ENCODE measurements at places on chromosomes 1 and 21.
A peak's percentile ranks its signal among the peaks of the same experiment; 100 is the strongest.

DNA sequence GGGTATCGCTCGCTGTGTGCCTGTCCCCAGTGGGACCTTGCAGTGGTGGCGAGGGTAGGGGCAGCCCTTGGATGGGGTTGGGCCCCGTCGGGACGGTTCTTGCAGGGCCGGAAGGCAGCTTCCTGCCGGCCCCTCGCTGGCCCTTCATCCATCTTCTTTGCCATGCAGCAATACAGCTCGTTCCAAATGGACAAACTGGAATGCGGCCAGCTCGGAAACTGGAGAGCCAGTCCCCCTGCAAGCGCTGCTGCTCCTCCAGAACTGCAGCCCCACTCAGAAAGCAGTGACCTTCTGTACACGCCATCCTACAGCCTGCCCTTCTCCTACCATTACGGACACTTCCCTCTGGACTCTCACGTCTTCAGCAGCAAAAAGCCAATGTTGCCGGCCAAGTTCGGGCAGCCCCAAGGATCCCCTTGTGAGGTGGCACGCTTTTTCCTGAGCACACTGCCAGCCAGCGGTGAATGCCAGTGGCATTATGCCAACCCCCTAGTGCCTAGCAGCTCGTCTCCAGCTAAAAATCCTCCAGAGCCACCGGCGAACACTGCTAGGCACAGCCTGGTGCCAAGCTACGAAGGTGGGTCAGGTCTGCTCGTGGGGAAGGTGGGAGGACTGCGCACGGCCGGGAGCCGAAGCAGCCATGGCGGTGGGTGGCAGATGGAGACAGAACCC lies 45.8 kb downstream of the SIM2 start:
- DNase-seq, result no peak

DNA sequence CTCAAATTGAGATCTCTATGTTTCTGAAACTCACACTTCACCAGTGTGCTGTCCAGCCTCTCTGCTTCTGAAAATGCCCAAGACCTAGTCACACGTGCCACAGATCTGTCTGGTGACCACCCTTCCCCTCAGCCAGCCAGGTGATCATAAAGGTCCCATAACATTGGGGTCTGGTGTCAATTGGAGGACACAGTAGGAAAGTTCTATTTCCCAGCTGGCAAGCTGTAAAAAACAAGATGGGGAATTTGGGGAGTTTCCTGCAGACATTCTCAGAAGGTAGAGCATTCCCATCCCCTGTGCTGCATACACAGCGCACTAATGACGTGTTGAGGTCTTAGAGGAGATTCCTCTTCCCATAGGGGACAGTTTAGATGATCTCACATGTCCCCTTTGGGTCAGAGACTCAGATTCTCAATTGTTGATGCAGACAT lies 50.1 kb downstream of the RPS6KA1 start:
- DNase-seq, result no peak

DNA sequence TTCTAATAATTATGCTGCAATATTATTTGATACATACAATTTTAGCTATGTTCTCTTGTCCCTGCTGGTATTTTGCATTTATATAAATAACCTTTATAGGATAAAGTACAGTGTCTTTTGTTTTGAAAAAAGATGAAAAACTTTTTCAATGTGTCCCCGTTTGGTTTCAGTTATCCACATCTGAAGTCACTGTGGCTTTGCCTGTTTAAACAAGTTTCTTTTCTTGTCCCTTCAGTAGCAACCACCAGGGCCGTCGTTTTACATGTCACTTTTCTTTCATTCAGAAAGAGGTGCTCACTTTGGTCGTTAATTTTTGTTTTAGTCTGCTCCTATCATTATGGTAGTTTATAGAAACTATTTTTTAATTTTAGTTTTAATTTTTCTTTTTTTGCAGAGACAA lies 41.4 kb downstream of the RABGAP1L start:
- DNase-seq, result no peak

GRCh38 chr1:44723064-44723463 lies 7.9 kb downstream of the RNU5D-1 start:
- DNase-seq, result peak; percentile 20

DNA sequence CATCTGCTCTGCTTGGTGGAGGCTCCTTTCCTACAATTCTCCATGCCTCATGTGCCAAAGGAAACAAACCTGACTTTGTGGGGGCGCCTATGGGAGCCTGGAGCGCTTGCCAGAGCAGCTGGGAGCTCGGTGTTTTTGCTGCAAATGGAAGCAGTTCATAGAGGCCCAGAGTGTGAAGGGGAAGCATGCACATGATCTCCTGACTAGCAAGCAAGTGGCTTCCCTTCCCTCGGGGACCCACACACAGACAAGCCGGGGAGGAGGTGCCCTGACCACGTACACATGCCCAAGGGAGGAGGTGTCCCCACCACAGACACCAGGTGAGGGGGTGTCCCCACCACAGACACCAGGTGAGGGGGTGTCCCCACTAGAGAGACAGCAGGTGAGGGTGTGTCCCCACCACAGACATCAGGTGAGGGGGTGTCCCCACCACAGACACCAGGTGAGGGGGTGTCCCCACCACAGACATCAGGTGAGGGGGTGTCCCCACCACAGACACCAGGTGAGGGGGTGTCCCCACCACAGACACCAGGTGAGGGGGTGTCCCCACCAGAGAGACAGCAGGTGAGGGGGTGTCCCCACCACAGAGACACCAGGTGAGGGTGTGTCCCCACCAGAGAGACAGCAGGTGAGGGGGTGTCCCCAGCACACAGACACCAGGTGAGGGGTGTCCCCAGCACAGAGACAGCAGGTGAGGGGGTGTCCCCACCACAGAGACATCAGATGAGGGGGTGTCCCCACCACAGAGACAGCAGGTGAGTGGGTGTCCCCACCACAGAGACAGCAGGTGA lies 106.8 kb downstream of the CRYAA start:
- no peak for DNase-seq

- DNase-seq, result no peak
Observed at GRCh38 chr1:229136822-229137221, 134.1 kb upstream of the RAB4A start.

DNA sequence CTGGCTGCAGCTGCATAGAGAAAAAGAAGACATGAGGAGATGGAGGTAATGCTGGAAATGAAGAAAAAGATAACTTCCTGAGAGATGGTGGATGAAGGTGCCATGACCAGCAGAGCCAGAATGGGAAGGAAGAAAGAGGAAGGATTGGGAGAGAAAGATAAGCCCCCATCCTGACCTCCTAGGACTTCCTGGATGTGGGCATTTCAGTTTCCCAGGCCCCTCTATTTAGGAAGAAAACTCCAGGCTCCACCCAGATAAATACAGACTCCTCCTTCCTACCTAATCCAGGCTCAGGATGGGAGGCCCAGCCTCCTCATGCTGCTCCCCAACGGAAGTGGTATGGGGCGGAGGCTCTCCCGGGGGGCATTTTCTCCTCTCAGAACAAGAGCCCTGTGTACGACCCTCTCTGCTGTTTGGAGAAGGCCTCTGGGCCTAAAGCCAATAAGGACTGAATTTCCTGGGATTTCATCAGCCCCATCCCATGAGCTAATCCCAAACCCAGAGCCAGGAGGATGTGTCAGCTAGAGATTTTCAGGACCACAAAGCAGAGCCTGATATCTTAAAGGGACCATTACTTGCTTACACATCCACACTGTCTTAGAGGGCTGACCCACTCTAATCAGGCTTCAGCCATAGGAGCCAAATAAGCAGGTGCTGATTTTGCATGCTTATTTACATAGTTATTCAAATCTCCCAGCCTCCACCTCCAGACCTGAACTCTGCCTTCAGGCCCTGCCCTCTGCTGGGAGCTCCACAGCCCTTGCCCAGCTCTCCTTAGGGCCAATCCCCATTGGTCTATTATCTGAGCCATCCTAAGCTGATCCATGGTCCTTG lies 5.1 kb upstream of the ARHGEF2 start:
- DNase-seq, result no peak

DNA sequence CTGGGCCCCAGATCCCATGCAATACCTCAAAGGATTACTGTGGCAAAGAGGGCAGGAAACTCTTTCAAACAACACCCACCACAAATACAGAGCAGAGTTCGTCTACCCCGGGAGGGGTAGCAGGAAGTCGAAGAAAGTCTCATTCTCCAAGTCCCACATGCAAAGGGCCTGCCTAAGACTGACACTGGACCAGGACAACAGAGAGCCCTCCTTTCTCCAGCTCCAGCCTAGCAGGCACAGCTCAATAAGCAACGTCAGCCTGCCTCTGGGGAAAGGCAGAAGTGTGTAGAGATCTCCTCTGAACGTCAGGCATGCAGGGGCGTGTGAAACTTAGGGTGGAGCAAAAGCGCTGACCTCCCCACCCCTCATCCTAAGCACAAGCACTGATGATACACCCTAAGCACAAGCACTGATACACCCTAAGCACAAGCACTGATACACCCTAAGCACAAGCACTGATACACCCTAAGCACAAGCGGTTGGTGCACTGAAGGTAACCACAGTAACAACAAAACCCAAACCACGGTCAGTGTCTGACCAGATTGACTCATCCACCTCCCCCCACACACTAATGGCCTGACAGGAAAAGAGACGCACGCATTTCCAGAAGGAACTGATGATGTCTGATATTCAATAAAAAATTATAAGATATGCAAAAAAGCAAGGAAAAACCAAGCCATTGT lies 1.3 kb downstream of the KRTAP12-3 start:
- no peak for DNase-seq

DNA sequence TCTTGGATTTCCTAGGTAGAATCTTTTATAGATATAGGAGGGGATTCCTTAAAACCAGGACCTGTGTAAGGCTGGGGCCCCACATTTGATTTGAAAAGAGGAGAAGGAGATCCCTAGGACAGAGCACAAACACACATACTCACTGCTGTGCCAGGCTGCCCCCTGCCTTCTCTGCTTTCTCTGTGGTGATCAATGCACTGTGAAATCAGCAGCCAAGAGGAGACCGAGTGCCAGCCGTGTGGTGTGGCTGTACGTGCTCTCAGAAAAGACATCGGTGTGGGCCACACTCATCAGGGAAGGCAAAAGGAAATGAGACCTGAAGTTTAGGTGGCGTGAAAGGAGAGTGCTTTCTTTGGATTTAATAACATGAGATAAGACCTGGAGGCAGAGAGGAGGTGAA lies 194.2 kb downstream of the ZSCAN20 start:
- DNase-seq, result no peak

- DNase-seq, result no peak
Observed at GRCh38 chr21:41346758-41347157, 15.1 kb upstream of the MX2 start.

DNA sequence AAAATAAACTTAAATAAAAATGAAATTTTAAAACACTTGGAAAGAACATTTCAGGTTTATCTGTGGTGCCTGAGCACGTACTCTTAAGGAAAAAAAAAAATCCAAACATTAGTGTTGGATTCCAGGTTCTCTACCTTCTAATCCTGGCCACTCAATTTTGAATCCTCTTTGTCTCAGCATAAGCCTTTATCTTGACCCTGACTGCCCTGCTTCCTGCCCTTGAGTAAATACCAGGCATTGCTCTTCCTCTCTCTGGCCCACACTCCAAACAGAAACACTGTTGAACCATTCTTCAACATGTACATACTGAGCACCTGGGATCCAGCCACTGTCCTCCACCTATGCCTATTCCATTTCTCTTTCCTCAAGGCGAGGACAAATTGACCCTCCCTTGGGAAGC lies 11.4 kb upstream of the VANGL1 start:
- no peak for DNase-seq

- no peak for DNase-seq
Observed at GRCh38 chr1:54339126-54339525, 67.1 kb downstream of the SSBP3 start.

GRCh38 chr21:44496564-44497550 lies 41.5 kb downstream of the LRRC3 start:
- DNase-seq, result no peak

GRCh38 chr1:60681095-60681860 lies 401.1 kb upstream of the NFIA start:
- DNase-seq, result no peak

GRCh38 chr1:182087304-182087703 lies 25.8 kb upstream of the ZNF648 start:
- DNase-seq, result no peak

DNA sequence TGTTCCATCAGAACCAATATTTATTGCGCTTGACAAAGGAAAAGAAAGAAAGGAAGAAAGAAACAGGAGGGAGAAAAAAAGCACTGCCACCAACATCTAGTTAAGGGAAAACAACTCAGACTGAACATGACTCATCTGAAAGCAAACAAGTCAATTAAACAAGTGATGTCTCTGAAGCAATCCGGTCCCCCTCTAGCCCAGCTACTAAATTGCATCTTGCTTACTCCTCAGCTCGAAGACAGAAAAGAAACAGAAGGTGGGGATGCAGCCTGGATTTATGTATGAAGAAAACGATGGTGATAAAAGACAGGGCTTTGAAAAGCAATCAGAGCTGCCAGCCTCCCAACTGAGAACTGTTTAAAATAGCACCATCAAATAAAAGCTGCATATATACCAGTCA lies 188.2 kb downstream of the OMA1 start:
- no peak for DNase-seq

GRCh38 chr1:209406168-209406567 lies 177.3 kb upstream of the CAMK1G start:
- DNase-seq, result no peak

- DNase-seq, result no peak
Observed at GRCh38 chr1:211579440-211580302, 710 bp upstream of the SLC30A1 start.

DNA sequence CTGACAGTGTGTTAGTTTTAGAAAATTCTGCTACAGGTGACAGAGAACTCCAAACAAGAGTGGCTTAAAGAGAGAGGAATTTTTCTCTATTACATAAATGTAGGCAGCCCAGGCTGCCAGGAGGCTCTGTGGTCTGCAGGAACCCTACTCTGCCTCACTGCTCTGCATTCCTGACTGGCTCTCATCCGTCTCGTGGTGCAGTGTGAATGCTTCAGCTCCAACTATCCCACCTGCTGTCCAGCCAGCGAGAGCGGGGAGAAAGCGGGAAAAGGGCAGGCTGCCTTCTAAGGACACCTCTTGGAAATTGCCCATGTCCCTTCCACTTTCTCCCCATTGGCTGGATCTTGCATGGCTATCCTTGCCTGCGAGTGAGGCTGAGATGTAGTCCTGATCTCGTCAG lies 131.3 kb downstream of the PEX14 start:
- no peak for DNase-seq

DNA sequence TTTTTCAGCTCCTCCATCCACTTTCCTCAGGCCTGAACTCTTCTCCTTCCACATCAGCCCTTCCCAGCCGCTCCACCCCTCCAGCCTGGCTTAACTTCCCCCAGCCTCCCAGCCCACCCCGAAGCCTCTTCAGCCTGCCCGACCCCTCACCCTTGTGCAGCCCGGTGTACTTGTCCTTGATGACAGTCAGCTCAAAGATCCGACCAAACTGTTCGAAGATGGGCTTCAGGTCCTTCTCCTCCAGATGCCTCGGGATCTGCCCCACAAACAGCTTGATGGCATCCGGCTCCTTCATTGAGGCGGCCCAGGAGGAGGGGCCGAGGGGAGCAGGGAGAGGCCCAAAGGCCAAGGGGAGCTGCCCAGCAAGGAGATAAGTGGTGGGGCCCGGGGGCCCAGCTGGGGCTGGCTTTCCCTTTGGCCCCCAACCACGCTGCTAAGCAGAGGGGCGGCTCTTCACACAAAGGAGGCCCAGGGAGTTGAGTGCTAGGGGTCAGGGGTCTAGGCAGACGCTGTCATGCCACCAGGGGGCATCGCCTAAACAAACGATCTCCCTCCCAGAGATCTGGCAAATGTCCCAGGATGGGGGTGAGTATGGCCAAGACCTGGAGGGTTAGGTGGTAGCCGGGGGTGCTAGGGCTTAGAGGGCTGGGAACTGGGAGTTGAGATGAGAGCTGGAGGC lies 738 bp downstream of the CELF3 start:
- DNase-seq, result no peak
